ENCODE measurements at places on chromosomes 2 and 18. TPM values are rescaled to one million over a fixed set of nuclear protein-coding genes. Genes with fewer than 3 reads are reported as not detected.
A peak's percentile ranks its signal among the peaks of the same experiment; 100 is the strongest.

The PID1 gene
- 5.2 TPM for polyA plus RNA-seq

The SF3B1 gene
- polyA plus RNA-seq = 578 TPM

The SIX3 gene
- 0.11 TPM for polyA plus RNA-seq

The DES gene
- polyA plus RNA-seq = 21.6 TPM

The FAM124B gene
- 1.4 TPM for polyA plus RNA-seq

The MAP3K19 gene
- 0.11 TPM for polyA plus RNA-seq

- no peaks in the 10 kb centered on the region for H3K36me3 ChIP-seq
- no peaks in the 10 kb centered on the region for H3K27me3 ChIP-seq
- H3K4me3 ChIP-seq = no peak overlapping the region
- peak overlapping the region; percentile 40 for H3K27ac ChIP-seq
- peaks cover 44% of the 10 kb centered on the region for H3K4me1 ChIP-seq
- peak; percentile 81 for DNase-seq
These were observed 39.3 kb downstream of the LCT start for GRCh38 chr2:135797497-135798274.

DNA sequence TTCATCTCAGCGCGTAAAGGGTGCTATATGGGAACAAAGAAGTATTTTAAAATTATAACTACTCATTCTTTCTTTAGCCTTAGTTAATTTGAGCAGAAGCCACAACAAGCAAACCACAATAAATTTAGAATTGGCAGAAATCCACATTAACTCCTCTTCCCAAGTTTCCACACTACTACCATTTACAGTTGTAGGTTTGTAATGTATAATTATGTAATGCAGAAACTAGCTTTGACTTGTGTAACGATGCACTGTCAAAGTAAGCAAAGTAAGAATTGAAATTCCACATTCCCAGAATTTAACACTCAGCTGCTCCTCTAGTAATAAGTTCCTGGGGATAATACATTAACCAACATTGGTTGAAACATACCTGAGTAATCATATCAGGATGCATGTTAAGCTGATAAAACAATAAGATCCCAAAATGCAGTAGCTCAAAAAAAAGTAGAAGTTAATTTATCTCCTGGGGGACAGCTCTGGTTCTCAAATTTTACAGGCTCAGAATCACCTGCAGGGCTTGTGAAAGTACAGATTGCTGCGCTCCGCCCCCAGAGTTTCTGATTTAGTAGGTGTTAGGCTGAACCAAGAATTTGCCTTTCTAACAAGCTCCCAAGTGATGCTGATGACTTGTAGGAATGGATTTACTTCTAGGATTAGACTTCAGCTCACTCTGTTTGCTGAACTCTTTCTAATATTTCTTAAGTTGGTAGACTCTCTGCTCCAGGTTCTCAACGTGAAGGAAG, 9.9 kb downstream of the GRP start:
- no peaks in the 10 kb centered on the region for H3K4me1 ChIP-seq
- no peaks in the 10 kb centered on the region for H3K36me3 ChIP-seq
- no peaks in the 10 kb centered on the region for H3K27me3 ChIP-seq
- H3K27ac ChIP-seq = no peak overlapping the region
- H3K4me3 ChIP-seq = no peak overlapping the region

DNA sequence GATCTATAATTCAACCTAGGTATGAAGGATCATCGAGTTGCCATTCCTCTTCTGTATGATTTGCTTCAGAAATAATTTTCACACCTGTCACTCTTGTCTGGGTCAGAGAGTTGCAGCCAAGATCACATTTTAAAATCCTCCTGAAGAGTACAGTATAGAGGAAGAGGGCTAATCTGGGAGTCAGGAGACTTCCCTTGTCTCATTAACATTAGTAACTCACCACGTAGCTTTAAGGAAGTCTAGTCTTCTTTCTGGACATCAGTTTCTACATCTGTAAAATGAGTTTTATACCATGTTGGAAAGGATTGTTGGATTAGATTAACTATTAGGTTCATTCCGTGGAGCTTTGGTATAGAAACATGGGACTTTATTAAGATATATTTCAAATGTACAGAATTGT, 109.4 kb downstream of the TDRD15 start:
- H3K27ac ChIP-seq = no peak overlapping the region
- H3K4me3 ChIP-seq = no peak overlapping the region
- no peak for DNase-seq

- no peaks in the 10 kb centered on the region for H3K4me1 ChIP-seq
- no peak for DNase-seq
- H3K36me3 ChIP-seq = no peaks in the 10 kb centered on the region
- no peaks in the 10 kb centered on the region for H3K27me3 ChIP-seq
- no peak overlapping the region for H3K27ac ChIP-seq
- no peak overlapping the region for H3K4me3 ChIP-seq
These were observed 290.8 kb upstream of the MYT1L start for GRCh38 chr2:2621855-2622254.

DNA sequence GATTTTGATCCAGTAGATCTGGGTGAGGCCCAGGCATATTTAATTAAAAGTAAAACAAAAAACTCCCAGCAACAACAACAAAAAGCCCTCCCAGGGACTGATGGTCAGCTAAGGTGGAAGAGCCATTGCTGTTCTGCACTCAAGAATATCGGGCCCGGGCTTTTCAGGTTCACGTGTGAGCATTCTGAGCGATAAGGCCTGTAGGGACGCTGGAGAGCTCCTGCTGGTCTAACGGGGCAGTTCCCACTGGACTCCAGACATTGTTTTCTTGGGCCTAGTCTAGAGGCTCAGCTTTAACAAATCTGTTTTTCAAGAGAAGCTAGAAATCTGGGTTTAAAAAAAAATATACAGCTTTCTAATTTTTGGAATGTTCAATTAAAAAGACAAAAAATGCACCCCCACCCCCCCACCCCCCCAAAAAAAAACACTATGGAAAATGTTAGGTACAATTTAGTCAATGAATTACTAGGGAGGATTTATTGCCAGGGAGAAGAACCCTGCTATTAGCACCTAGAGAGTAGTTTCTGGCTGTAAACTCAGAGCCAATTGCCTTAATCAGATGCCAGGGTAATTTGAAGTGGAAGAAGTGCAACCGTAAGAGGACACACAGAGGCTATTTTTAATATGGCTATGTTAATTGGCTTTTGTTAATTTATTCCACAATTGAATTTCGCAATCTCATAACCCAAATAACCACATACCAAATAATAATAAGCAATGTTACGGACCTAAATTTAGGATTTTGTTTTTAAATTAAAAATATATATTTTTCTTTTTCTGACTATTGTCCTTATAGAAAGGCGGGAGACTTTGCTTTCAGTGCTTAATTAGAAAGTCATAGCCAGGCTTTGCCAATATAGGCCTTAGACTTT, 78.9 kb downstream of the MAP4K4 start:
- H3K27ac ChIP-seq = no peak overlapping the region
- no peak overlapping the region for H3K4me3 ChIP-seq
- no peak for DNase-seq

DNA sequence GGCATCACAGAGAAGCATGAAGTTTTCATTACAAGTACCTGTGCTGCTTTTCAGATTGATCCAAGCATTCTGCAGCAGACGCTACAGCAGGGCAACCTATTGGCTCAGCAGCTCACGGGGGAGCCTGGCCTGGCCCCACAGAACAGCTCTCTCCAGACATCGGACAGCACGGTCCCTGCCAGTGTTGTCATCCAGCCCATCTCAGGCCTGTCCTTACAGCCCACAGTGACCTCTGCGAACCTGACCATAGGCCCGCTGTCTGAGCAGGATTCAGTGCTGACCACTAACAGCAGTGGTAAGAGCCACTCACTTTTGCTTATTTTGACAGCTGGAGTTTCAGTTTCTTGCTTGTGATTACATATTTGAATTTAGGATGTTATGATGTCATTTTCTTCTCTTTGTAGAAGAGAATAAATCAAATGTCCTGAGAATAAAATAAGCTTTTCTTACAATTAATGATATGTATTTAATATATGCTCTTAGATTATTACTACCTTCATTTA, 104.9 kb downstream of the ZNF236 start:
- H3K27ac ChIP-seq = no peak overlapping the region
- H3K4me1 ChIP-seq = peaks cover 5% of the 10 kb centered on the region
- no peak for DNase-seq
- no peaks in the 10 kb centered on the region for H3K27me3 ChIP-seq
- H3K4me3 ChIP-seq = no peak overlapping the region
- H3K36me3 ChIP-seq = peaks cover 53% of the 10 kb centered on the region

- H3K4me3 ChIP-seq = no peak overlapping the region
- no peak overlapping the region for H3K27ac ChIP-seq
- no peaks in the 10 kb centered on the region for H3K27me3 ChIP-seq
- no peaks in the 10 kb centered on the region for H3K4me1 ChIP-seq
- no peak for DNase-seq
These were observed 34.2 kb upstream of the PTPRM start for GRCh38 chr18:7532942-7533341.

GRCh38 chr2:160321006-160321405, 120.9 kb upstream of the ITGB6 start:
- no peak overlapping the region for H3K27ac ChIP-seq
- H3K4me1 ChIP-seq = no peaks in the 10 kb centered on the region
- H3K27me3 ChIP-seq = no peaks in the 10 kb centered on the region
- no peak overlapping the region for H3K4me3 ChIP-seq
- DNase-seq = no peak

- no peaks in the 10 kb centered on the region for H3K4me1 ChIP-seq
- no peaks in the 10 kb centered on the region for H3K27me3 ChIP-seq
- no peak overlapping the region for H3K4me3 ChIP-seq
- H3K27ac ChIP-seq = no peak overlapping the region
These were observed 69.6 kb downstream of the STEAP3 start for GRCh38 chr2:119293254-119293653.

GRCh38 chr18:79927607-79928562, 23.6 kb downstream of the SLC66A2 start:
- H3K27me3 ChIP-seq = no peaks in the 10 kb centered on the region
- H3K36me3 ChIP-seq = peaks cover 15% of the 10 kb centered on the region
- no peak for DNase-seq
- H3K4me1 ChIP-seq = no peaks in the 10 kb centered on the region
- H3K27ac ChIP-seq = no peak overlapping the region

DNA sequence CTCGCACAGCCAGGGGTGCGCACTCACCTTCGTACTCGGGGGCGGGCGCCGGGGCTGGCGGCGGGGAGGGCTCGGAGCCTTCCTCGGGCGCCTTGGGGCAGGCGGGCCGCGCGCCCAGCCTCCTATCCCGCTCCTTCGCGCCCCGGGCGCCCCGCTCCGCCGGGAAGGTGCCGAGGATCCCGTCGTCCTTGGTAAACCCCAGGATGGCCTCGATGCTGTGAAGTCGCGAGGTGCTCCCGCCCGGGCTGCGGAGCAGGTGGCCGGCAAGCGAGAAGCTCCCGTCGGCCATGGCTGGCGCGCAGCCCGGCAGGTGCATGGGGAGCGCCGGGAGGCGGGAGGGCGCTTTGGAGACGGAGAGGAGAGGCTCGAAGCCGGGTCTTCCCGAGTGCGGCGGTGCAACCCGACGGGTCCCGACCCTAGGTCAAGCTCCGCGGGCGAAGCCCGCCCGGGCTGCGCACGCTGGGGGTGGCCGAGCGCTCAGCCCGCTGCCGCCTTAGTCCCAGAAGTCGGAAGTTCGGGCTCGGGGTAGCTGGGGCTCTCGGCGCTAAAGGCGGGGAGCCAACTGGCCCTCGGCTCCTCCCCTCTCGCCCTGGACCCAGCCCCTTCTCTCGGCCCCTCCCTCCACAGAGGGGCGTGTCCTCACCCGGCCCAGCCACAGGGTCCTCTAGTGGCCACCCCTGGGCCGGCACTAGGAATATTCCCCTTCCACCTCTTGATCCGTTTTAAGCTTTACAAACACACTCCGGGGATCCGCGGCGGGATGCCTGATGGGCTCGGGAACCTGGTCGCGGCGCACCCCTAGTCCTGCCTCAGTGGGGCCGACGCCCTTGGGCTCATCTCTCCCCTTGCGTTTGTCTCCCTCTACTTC, at the start of gene RAX:
TSS of gene RAX (minus strand) at position 564 of the 868 bp plus-strand sequence. CDS start at position 316, 248 bp downstream.
- no peaks in the 10 kb centered on the region for H3K36me3 ChIP-seq
- no peaks in the 10 kb centered on the region for H3K4me1 ChIP-seq
- H3K27me3 ChIP-seq = peaks cover 76% of the 10 kb centered on the region
- no peak within 1 kb of the TSS for H3K4me3 ChIP-seq

- H3K4me3 ChIP-seq = peak within 1 kb of the TSS; percentile 96
- peaks cover 11% of the 10 kb centered on the region for H3K4me1 ChIP-seq
- no peaks in the 10 kb centered on the region for H3K27me3 ChIP-seq
- DNase-seq = peak; percentile 99
- no peaks in the 10 kb centered on the region for H3K36me3 ChIP-seq
These were observed at the start of gene VAPA for GRCh38 chr18:9913526-9914333. VAPA (plus strand) TSS chr18:9914016; CDS start chr18:9914257, 241 bp downstream.

DNA sequence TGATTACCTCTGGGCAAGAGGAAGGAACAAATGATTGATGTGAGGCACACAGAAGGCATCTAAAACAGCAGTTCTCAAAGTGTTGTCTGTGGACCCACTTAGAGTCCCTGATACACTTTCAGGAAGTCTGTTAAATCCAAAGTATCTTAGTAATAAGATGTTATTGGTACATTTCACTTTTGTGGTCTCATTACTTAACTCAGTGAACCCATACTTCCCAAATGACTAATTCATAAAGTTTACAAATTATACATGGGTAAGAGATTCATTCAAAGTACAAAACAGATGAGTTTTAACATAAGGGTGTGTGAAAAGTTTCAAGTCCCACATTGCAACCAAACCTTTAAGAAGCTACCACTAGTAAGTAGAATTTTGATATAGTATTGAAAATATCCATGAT, 440.5 kb downstream of the NUP35 start:
- H3K27me3 ChIP-seq = no peaks in the 10 kb centered on the region
- no peak overlapping the region for H3K4me3 ChIP-seq
- no peak for DNase-seq
- H3K36me3 ChIP-seq = no peaks in the 10 kb centered on the region

DNA sequence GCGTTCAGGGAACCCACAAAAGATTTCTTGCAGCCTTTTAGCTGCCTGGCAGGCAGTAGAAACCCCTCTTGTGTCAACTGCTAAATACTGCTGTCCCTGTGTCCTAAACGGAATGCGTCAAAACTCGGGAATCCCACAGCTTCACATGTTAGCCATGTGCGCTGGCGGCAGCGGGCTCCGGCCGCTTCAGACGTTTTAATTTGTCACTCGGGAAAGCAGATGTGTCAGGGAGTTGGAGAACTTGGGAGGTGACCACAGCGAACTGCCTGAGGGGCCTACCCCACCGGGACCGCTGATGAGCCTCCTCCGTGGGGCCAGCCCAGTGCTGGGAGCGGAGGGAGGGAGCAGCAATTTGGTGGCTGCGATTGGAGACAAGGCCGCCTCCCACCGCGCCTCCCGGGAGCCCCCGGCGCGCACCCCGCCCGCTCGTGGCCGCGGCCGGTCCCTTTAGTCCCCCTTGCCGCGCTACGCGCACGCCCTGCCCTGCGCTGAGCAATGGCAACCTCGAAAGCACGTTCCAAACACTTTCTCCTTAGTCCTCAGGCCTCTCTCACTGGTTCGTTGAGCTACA, 146.1 kb upstream of the SATB2 start:
- H3K27ac ChIP-seq = no peak overlapping the region
- no peaks in the 10 kb centered on the region for H3K36me3 ChIP-seq
- H3K27me3 ChIP-seq = peaks cover 11% of the 10 kb centered on the region
- no peak overlapping the region for H3K4me3 ChIP-seq
- H3K4me1 ChIP-seq = no peaks in the 10 kb centered on the region

- DNase-seq = no peak
- H3K4me1 ChIP-seq = no peaks in the 10 kb centered on the region
- no peak overlapping the region for H3K4me3 ChIP-seq
- H3K27ac ChIP-seq = no peak overlapping the region
- H3K27me3 ChIP-seq = no peaks in the 10 kb centered on the region
These were observed 48.6 kb upstream of the TEX51 start for GRCh38 chr2:126849991-126850535.

GRCh38 chr2:24915796-24916195, 4.2 kb downstream of the ADCY3 start:
- DNase-seq = no peak
- H3K4me1 ChIP-seq = peaks cover 36% of the 10 kb centered on the region
- H3K4me3 ChIP-seq = no peak overlapping the region
- H3K27ac ChIP-seq = no peak overlapping the region
- H3K36me3 ChIP-seq = peaks cover 12% of the 10 kb centered on the region

All from thymus (tissue), 14 donors.